ENCODE measurements at places on chromosomes 1 and 21.
A peak's percentile ranks its signal among the peaks of the same experiment; 100 is the strongest.

GRCh38 chr21:34989337-34990151 is 59.6 kb downstream of the RUNX1 start:
- DNase-seq: peak; percentile 34

- DNase-seq: no peak
Observed at GRCh38 chr1:53065391-53065790, 3.4 kb downstream of the PODN start.

GRCh38 chr1:177871613-177872307 is 98.1 kb downstream of the SEC16B start:
- no peak for DNase-seq

GRCh38 chr1:18530587-18531502 is 50.1 kb downstream of the KLHDC7A start:
- no peak for DNase-seq

DNA sequence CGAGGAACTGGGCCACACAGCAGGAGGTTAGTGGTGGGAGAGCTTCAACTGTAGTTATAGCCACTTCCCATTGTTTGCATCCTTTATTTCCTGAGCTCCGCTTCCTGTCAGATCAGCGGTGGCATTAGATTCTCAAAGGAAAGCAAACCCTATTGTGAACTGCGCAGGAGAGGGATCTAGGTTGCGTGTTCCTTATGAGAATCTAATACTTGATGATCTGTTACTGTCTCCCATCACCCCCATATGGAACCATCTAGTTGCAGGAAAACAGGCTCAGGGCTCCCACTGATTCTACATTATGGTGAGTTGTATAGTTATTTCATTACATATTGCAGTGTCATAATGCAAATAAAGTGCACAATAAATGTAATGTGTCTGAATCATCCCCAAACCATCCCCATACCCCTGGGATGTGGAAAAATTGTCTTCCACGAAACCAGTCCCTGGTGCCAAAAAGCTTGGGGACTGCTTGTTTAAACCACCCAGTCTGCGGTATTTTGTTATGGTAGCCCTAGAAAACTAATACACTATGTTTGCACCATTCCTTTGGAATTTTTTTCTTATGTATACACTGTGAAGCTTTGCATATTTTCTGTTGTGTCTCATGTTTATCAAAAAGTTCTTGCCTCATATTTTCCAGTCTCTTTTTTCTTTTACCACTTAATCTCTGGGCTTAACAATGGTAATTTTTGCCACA is 136.6 kb upstream of the IVNS1ABP start:
- no peak for DNase-seq

GRCh38 chr1:164051782-164052181 is 507.2 kb upstream of the PBX1 start:
- DNase-seq: no peak

DNA sequence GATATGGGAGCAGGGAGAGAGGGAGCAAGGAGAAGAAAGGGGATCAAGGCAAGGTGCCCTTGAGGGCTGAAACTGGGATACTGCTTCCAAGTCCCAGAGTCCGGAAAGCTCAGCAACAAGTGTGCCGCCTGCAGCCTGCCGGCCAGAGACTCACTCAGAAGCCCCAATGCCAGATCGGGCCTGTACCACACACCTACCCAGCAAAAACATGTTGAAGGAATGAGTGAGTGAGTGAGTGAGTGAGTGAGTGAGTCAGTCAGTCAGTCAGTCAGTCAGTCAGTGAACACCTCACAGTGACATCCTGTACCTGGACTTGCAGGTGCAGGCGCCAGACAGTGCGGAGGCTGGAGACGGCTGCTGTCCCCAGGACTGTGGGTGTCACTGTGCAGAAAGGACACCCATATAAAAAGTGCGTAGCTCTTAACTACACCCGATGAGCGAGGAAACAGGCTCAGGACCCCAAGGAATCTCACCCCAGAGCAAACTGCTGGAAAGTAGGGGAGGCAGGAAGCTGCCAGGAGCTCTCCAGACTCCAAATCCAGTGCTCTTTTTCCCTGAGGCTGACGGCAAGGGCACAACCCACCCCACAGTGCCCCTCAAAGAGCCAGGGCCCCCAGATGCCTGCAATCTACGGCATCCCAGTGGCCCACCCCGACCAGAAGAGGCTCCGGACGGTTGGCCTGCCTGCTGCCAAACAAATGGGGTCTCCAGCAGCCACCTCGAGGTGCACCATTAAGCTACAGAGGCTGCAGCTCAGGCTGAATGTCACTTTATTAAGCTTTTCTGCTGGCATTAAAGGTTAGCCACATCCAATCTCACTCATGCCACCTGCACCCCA is 261.7 kb downstream of the NPHP4 start:
- DNase-seq: no peak

- DNase-seq: no peak
Observed at GRCh38 chr1:179108644-179109043, 26.8 kb downstream of the TOR3A start.

- no peak for DNase-seq
Observed at GRCh38 chr1:46399307-46399706, 5.2 kb downstream of the FAAH start.

DNA sequence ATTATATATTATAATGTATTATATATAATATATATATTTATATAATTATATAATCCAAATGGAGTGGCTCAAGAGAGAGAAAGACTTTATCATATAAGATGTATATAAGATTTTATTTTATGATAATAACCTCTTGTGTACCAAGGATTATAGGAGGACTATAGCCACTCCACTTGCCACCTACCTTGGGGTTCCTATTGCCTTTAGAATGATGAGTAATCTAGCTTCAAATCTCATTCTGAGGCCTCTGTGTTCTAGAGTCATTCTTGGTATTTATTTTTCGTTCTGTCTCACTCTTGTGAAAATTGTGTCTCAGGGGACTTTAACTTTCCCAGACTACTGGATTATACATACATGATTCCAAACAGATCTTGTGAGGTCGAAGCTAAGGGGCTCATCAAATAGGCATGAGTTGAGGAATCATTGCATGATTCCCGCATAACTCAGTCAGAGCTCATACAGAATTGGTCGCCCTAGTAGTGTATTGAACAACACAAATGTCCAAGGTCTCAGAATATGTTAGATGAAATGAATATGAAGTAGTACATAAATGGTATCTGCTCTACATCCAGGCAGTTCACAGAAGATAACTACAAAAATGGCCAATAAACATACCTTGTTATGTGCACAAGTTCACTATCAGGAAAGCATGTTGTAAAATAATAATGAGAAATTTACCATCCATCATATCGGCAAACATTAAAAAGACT is 159.5 kb upstream of the RNPC3 start:
- DNase-seq: no peak

GRCh38 chr1:207389728-207390464 is 64.2 kb upstream of the CR2 start:
- DNase-seq: no peak

DNA sequence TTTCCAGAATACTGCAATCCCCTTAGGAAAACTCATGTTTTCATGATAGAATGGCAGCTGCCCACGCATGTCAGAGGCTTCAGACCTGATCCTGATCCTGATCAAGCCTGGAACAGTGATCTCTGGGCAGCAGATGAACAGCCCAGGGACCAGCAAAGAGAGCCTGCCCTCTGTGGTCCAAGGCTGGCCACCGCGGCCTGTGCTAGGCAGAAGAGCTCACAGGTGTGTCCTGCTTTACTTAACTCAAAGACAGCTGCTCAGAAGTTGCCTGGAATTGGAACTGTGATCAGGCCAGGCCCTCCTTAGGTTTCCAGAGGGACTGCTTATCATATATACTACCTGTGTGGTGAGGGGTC is 21.2 kb upstream of the BCAR3 start:
- no peak for DNase-seq

DNA sequence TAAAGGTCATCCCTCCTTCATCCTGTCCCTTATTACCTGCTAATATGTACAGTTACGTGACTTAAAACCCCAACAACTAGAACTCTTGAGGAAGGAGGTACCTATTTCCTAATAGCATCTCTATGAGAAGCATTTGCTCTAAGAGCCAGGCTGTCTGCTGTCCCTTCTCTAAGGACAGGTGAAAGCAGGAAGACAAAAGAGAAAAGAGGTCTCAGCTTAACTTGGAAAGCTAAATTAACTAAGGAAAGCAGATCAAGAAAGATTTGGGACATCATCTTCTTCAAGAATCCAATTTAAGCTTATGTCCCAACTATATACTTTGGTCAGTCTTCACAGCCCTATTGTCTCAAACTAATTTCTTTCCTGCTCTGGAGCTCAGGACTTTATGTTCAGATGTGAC is 2.9 kb downstream of the EGLN1 start:
- no peak for DNase-seq

- DNase-seq: no peak
Observed at GRCh38 chr1:11132563-11133293, 33.1 kb upstream of the EXOSC10 start.

DNA sequence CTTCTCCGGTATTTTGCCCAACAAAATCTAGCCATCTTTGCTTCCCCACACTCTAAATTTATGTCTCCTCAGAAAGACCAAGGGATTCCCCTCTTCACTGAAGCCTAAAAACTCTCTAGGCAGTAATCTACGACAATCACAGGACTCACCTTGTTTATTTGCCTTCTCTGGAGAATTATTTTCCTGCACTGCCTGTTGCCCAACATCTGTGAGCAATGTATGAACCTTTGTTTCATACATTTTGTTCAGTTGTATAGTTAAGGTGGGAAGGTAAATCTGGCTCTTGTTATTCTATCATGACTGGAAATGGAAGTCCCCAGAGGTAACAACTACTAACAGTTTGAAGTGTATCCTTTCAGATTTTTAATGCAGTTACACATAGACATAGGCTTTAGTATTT is 2.2 kb downstream of the COPA start:
- DNase-seq: no peak

- DNase-seq: no peak
Observed at GRCh38 chr1:151833172-151833900, 1.7 kb upstream of the RORC start.

DNA sequence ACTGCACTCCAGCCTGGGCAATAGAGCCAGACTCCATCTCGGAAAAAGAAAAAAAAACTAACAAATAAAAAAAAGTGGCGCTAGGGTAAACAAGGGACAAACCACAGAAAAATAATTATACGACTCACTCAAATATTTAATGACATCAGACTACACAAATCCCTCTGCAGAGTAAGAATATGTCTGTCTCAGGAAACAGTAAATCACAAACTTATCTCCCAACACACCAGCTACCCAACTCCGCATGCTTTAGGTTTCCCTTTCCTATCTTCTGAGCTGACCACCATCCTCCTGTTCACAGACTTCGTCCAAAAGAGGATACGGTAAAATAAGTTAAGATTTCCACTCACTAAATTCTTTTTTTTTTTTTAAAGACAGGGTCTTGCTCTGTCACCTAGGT is 16.2 kb downstream of the WDR47 start:
- no peak for DNase-seq

DNA sequence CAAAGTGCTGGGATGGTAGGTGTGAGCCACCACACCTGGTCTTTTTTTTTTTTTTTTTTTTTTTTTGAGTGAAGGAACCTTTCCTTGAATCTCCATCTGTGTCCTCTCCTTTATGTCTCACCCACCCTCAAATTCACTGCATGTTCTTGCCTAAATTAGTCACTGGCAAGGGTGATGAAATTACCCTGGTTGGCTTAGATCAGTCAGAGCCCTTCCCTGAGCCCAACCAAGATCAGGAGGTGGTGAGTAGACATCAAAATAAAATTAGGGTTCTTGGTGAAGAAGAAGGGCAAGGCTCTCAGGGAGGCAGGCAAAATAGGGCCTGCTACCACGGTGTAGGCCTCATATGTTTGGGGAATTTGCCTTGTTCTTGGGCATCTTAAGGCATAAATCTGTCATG is 5.3 kb upstream of the TNN start:
- DNase-seq: no peak

- no peak for DNase-seq
Observed at GRCh38 chr1:242847390-242847993, 323.0 kb upstream of the PLD5 start.

GRCh38 chr1:104353580-104353979 is 603.9 kb downstream of the AMY1C start:
- DNase-seq: no peak

DNA sequence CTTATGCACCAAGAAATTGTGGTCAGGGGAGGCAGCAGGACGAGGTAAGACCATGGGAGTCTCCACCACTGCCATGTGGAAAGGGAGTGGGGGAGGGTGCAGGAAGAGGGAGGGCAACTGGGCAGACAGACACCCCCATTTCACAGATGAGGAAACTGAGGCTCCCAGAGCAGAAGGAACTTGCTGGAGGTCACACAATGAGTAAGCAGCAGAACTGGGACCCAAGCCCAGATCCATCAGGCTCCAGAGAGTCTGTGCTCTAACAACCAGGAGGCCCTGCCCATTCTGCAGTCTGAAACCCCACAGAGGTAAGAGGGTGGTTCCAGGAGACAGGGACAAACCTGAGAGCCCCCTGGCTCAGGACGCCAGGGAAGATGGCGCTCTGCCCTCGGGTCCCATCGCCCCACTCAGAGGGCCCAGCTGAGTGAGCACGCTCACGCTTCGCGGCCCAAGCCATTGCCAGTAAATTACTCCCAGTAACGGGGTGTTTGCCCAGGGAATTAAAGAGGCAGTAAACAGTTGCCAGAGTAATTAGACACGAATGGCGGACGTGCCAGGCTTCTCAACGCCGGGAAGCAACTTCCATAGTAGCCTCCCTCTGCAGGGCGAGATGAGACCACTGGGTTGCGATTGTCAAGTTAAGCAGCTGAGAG is 59.2 kb downstream of the MATN1 start:
- no peak for DNase-seq

- DNase-seq: no peak
Observed at GRCh38 chr1:84010136-84010535, 11.2 kb upstream of the TTLL7 start.

All from GM20000 (cell line).